ENCODE measurements at places on chromosomes 5 and 9.

DNA sequence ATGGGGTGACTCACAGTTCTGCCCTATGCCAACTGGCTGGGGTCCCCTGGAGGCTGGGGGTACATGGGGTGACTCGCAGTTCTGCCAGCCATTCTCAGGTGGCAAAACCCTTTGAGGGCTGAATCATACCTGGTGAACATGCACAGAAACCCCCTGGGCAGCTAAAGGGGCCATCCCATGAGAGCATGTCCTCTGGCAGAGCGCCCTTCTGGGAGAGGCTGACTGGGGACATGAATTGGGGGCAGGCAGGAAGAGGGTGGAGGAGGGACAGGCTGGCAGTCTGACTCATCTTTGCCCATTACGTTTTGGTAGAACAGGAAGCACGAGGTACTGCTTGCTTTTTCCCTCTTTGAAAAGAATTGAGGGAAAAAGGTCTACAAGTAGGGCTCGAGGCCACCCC, 16.7 kb downstream of the TRAF1 start:
- DNase-seq, result no peak

- DNase-seq, result no peak
Observed at GRCh38 chr9:2991292-2991691, 147.4 kb upstream of the PUM3 start.

GRCh38 chr5:118249386-118249785, 739.0 kb downstream of the DTWD2 start:
- no peak for DNase-seq

DNA sequence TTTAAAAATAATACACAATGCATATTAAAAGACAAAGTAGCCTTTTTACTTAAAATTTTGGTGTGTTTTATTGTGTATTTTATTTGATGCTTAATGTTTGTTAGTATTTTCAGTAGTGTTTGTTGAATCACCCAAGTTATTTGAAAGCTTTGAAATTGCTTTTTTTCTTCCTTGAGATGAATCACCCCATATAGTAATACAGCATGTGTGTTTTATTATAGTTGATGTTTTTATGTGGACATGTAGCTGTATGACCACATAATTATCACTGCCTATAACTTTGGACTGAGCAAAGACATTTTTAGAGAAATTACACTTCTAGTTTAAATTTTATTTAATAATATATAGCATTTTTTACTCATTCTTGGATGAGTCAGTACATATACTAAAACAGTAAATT, 18.0 kb downstream of the FAM174A start:
- no peak for DNase-seq

DNA sequence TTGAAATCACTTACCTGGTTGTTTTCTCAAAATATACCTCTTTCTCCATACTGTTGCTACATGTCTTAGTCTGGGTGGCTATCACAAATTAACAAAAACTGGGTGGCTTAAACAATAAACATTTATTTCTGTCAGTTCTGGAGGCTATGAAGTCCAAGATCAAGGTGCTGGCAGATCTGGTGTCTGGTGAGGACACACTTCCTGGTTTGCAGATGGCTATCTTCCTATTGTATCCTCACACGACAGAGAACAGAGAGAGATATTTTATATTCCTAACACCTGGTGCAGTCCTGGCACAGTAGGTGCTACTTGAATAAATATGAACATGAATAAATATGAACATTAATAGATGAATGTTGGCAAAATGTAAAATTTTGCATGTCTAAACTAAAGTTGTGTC, 164.3 kb upstream of the ACOT12 start:
- DNase-seq, result no peak

DNA sequence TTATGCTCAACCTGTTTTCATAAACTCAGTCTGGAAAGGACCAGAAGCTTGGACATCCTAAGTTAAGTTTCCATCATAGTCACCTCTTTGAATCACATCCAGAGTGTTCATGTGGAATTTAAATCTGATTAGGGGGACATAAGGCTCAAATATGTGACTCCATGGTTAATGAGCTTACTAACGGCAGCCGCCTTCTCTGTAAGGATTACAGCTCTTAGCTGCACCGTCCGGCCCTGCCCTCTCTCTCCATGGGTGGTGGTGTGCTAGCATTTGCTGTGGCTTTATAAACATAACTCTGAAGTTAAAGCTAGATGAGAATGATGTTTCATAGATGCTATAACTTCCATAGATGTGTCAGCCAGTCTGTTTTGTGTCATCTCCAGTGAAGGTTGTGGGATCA, 156.5 kb downstream of the TRIO start:
- DNase-seq, result no peak

Data from H9 (cell line).